ENCODE measurements at places on chromosomes 4 and X.
A peak's percentile ranks its signal among the peaks of the same experiment; 100 is the strongest.

GRCh38 chr4:3421470-3421869 lies 20.3 kb upstream of the HGFAC start:
- no peak for DNase-seq

- no peak for DNase-seq
Observed at GRCh38 chr4:97152149-97152548, 991.1 kb downstream of the STPG2 start.

GRCh38 chr4:126954537-126955291 lies 678.0 kb upstream of the INTU start:
- no peak for DNase-seq

DNA sequence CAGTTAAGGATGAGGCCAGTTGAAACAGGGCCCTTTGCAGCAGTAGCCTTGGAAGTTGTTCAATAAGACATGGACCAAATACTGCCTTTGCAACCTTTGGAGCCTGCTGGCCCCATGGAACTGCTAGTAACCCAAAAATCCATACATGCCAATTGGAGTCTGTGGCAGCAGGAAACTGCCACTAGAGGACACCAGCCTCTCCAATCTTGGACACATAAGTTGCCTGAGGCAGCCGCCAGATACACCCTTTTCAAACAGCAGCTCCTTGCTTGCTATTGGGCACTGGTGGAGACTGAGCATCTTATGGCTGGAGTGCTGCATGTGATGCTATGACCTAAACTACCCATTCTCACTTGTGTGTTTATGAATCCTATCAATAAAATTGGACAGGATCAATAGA lies 14.8 kb upstream of the LAP3 start:
- DNase-seq, result no peak

DNA sequence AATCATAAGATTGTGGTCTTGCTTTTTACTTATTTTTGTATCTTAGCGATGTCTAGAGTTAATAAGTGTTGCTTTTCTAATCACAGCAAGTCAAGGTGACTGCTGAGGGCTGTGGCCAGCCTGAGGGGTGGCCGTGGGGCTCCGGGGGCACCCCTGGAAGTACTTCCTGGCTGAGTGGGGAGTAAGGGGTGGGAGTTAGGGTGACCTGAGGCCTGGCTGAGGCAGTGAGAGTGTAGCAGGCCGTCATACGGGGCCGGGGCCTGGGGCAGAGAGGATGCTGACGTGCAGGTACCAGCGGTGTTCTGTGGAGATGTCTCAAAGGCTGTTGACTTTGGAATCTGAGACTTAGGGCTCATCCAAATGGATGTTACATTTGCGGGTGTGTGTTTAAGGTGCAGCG lies 29.3 kb downstream of the PIGG start:
- no peak for DNase-seq

- no peak for DNase-seq
Observed at GRCh38 chr4:159206427-159206871, 103.6 kb downstream of the RAPGEF2 start.

- DNase-seq, result no peak
Observed at GRCh38 chr4:86493460-86493859, 100.7 kb upstream of the PTPN13 start.

- DNase-seq, result no peak
Observed at GRCh38 chr4:8101213-8102075, 57.2 kb downstream of the ABLIM2 start.

DNA sequence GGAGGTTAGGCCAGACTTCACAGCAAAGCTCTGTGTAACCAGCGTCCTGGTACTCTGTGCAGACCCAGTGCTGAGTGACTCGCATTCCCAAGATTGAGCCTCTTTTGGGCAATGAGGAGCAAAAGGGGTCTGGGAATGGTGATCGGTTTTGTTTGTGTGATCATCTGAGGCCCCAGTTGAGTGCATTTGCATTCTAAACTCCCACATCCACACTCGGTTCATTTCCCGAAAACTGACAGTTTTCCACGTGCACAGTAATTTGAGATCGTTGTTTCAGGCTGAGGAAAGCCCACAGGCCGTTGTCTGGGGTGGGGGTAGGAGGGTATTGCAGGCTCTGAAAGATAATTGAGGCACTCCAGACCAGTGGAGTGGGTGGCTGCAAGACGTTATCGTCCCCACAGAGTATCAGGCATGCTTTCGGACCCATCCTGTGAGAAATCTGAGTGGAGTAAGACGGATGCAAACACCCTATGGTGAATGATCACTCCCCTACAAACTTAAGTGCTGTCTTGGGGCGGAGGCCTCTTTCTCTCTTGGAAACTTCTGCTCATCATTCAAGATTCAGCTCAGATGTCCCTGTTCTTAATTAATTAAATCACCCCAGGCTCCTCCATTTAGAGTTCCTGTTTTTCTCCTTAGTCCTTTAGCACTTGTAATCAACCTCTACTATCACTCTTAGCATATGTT lies 96.1 kb downstream of the AFF1 start:
- no peak for DNase-seq

DNA sequence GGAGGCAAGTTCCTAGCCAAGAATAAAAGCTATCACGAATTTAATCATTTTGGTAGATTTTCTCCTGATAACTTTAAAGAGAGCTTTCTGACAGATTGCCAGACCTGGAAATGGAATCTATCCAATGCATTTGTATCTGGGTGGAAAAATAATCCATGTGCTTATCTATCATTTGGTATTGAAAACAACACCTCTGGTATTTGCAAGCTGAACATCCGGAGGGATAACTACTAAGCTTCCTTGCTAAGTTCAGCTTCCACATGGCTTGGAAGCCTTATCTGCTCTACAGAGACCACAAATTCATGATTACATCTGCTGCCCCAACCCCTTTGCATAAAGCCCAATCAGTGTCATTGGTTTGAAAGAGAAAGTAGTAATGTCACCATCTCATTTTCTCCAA lies 230.7 kb downstream of the GPC3 start:
- DNase-seq, result no peak

GRCh38 chrX:73447311-73447794 lies 500 bp downstream of the CDX4 start:
- DNase-seq, result no peak

DNA sequence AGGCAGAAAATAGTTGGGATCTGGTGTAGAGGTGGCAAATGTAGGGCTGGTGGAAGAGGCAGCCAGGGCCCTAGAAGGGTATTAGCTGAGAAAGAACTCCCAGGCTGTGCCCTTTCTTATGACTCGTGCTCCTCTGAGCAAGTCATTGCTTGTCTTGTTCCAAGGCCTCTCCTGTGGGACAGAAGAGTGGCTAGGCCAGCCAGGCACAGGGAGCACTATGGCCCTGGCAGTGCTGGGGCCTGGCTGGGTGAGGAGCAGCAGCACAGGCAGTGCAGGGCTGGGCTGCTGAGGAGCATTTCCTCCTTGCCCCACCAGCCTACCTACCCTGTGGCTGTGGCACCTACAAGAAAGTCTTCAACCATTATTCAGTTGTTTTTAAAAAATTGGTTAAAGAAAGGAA lies 298.5 kb upstream of the NR3C2 start:
- no peak for DNase-seq

DNA sequence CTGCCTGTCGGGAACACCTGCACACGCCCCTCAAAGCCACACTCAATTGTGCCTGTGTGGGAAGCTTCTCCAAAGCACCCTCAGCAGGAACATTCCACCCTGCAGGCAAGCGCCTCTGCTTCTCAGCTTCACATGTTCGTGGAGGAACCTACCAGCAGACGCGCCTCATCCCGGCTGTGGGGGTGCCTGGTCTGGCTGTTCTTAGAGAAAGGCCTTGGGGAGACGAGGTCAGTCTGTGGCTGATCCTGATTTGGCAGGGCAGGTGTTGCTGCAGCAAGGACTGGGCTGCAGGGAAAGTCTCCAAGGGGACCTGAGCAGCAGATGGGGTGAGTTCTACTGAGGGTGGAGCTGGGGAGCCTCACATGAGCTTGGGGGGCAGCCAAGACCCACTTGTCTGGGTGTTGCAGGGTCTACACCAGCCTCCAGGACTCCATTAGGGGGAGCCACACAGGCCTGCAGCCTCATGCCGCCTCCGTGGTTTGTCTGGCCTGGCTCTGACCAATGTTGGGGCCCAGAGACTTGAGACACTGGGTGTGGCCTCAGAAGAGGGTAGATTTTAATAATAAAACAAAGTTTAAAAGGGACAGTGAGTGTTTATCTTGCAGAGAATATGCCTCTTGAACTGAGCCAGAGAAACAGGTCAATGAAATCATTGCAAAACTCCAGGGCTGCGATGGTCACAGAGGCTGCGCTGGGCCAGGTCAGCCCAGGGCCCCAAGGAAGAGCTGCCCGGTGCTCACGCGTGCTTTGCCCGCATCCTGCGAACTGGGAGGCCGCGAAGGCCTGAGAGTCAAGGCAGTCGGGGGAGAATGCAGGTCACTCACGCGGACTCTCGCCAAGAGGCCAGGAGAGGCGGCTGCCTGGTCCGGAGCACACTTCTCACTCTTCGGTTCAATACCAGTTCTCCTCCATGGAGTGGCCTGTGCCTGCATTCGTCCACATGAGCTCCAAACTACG lies 21.1 kb downstream of the RNF212 start:
- no peak for DNase-seq

DNA sequence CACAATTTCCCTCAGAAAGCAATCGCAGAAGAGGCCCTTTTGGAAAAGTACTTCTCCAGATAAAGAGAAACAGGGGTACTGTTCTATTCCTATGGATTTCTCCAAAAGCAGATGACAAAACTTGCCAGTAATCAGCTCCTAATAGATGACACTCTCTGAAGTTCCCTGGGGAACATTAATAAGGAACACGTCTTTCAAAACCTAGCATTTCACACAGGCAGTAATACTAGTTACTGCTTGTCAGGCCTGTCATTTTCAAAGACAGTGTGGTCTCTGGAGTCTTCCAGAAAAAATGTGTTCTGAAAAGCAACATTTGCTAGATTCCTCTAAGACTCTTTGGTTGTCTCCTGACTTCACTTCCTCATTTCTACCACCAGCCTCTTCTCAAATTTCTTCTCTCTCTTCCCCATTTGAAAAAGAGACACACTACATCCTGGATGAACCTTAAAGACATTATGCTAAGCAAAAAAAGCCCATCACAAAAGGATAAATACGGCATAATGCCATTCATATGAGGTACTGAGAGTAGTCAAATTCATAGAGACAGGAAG lies 47.3 kb downstream of the CHRDL1 start:
- no peak for DNase-seq

DNA sequence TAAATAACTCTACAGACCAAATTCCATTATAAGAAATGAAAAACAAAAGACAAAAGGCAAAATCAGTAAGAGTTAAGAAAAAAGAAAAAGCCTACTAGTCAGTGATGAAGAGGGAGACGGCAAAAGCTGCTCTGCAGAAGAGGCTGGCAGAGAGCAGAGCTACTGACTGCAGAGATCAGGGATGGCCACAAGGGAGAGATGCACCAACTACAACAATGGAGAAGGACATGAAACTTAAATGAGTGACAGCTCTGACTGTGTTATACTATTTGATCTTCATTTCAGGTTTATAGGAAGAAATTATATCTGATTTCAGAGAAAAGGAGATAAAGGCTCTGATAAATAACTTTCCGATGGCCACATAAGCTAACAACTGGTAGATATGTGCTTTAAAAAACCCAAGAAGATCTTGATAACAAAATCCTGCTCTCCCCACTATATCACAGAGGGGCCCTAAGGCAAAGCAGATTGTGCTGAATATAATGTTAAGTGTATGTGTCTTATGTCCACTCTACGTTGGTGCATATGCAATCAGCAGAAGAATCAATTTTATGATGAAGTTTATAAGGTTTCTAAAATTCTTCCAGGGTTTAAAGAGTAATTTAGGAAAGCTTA lies 58.4 kb upstream of the COX18 start:
- DNase-seq, result no peak

DNA sequence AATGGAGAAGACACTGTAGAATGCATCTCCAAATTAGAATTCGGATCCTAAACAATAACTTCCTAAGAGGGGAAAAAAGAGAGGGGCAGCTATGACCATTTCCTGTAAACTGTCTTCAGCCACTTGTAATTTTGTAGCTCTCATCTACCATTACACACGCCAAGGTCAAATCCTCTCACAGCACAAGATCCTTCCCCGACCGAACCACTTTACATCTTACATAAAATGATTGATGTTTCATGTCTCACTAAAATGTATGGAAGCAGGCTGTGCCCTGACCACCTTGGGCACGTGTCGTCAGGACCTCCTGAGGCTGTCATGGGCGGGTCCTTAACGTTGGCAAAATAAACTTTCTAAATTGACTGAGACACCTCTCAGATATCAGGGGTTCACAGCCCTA lies 24.1 kb upstream of the PBDC1 start:
- peak; percentile 48 for DNase-seq

DNA sequence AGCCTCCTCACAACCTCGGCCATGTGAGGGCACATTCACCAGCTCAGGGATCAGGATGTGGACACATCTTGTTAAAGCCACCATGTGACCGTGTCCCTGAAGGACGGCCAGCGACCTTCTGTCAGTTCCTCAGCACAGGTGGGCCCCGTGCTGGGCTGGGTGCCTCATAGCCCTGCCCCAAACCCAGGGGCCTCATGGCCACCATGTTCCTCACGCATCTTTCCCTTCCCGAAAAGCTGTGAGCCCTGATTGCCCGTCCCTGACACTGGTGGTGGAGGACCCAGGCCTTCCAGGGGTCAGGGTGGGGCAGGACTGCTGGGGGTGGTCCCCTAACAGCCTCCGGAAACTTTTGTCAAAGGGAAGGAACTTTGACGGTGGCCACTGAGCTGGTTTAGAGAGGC lies 60.1 kb upstream of the ADRA2C start:
- DNase-seq, result no peak

- no peak for DNase-seq
Observed at GRCh38 chr4:138609943-138610350, 367.8 kb upstream of the SLC7A11 start.

GRCh38 chrX:149825424-149825823 lies 43.7 kb downstream of the MAGEA9 start:
- no peak for DNase-seq

- DNase-seq, result no peak
Observed at GRCh38 chrX:44155126-44155525, 181.9 kb upstream of the NDP start.

- DNase-seq, result no peak
Observed at GRCh38 chrX:112868586-112868985, 28.0 kb upstream of the AMOT start.

- no peak for DNase-seq
Observed at GRCh38 chr4:120088507-120088906, 21.9 kb upstream of the MAD2L1 start.

- DNase-seq, result no peak
Observed at GRCh38 chrX:40097141-40097503, 636 bp downstream of the BCOR start.

GRCh38 chr4:162115333-162115732 lies 48.5 kb downstream of the FSTL5 start:
- DNase-seq, result no peak
